ENCODE measurements at places on chromosomes 11 and 22. TPM values are rescaled to one million over a fixed set of nuclear protein-coding genes. Genes with fewer than 3 reads are reported as not detected.

- DNase-seq, result no peak
Measured at GRCh38 chr11:36162883-36163434, 126.3 kb downstream of the COMMD9 start.

GRCh38 chr11:100849009-100849900 lies 162.2 kb downstream of the ARHGAP42 start:
- no peak for DNase-seq

DNA sequence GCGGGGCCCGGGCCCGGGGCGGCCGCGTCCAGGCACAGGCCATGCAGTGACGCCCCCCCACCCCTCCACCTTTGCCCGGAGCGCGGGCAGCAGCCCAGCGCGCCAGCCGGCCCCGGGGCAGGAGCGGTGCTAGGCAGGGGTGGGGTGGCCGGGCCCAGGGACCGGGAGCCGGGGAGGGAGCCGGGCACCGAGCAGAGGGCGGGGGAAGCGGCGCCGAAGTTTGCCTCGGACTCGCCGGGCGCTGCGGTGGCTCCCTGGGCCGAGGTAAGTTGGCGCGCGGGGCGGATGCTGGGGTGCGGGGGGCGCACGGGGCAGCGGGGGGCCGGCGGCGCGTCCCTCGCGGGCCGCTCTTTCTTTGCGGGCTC lies 332 bp downstream of the TEAD1 start:
- DNase-seq, result no peak

DNA sequence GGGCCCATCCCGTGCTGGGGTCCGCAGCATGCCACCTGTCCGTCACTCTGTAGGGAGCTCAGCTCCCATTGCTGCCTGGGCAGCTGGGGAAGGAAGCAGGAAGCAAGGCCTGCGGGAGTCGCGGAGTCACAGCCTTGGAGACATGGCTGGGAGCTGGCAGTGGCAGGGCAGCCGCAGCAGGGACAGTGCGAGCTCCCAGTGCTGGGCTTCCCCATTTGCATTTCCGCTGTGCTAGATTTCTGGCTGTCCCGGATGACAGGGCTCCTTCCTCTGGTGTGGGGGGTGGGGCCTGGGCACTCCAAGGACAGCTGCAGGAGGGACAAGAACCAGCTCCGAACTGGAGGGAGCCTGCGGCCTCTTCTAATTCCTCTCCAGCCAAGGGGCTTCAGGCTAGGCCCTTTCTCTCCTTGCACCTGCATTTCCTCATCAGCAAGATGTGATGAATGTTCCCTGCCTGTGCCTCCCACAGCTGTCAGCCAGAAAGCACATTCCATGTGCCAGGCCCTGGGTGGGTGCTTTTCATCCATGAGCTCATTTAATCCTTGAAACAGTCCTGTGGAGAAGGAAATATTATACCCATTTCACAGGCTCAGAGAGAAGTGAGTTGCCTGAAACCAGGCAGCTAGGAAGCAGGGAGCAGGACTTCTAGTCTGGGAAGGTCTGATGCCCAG lies 48.0 kb downstream of the MYO7A start:
- no peak for DNase-seq

GRCh38 chr22:28105413-28105812 lies 186.4 kb upstream of the PITPNB start:
- no peak for DNase-seq

MMP26 gene
- 0.43 TPM for total RNA-seq

MS4A6E gene
- not detected for total RNA-seq

LIF gene
- 11.1 TPM for total RNA-seq

COA4 gene
- total RNA-seq, result 74.8 TPM

All from MG63 (cell line).